ENCODE measurements at places on chromosomes 13 and 19.

DNA sequence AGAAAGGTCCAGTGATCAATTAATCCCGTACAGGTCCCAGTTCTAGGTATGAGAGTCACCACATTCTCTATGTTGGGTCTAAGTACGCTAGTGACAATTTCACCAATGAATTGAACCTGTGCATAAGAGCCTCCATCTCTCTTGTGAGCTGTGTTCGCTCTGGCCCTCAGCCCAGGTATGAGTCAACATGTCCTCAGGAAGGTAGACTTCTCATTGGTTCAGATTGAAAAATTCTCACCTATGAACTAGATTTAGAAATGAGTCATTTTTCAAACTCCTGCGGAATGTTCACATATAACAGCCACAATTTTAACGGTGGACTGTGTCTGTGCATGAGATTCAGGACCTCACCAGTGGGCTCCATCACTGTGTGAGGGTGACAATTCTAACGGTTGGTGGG is 12.7 kb upstream of the ZNF43 start:
- H3K4me1 ChIP-seq = peaks cover 14% of the 10 kb centered on the region
- no peak for DNase-seq
- H3K27me3 ChIP-seq = no peaks in the 10 kb centered on the region
- H3K27ac ChIP-seq = no peak overlapping the region
- H3K4me3 ChIP-seq = no peak overlapping the region

- no peak overlapping the region for H3K27ac ChIP-seq
- no peaks in the 10 kb centered on the region for H3K4me1 ChIP-seq
- H3K27me3 ChIP-seq = no peaks in the 10 kb centered on the region
- no peaks in the 10 kb centered on the region for H3K36me3 ChIP-seq
Observed at GRCh38 chr13:70849222-70849621, 741.0 kb upstream of the KLHL1 start.

DNA sequence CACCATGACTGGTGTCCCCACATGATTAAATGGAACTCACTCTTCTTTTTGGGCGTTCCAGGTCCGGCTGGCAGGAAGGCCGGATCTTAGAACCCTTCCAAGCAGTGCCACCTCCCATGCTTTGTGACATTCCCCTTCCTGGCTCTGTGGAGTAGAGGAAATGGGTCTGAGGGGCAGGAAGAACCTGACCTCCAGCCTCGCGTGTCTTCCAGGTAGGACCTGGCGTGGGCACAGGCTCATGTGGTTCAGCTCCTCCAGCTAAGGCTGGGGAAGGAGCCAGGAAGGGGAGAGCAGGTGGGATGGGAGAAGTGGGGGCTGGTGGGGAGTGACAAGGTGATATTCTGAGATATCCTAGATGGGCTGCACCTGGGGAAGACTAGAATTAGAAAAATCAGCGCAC is 2.1 kb downstream of the TMEM255B start:
- no peaks in the 10 kb centered on the region for H3K36me3 ChIP-seq
- no peaks in the 10 kb centered on the region for H3K27me3 ChIP-seq
- no peak for DNase-seq
- H3K4me3 ChIP-seq = no peak overlapping the region
- peaks cover 16% of the 10 kb centered on the region for H3K4me1 ChIP-seq

DNA sequence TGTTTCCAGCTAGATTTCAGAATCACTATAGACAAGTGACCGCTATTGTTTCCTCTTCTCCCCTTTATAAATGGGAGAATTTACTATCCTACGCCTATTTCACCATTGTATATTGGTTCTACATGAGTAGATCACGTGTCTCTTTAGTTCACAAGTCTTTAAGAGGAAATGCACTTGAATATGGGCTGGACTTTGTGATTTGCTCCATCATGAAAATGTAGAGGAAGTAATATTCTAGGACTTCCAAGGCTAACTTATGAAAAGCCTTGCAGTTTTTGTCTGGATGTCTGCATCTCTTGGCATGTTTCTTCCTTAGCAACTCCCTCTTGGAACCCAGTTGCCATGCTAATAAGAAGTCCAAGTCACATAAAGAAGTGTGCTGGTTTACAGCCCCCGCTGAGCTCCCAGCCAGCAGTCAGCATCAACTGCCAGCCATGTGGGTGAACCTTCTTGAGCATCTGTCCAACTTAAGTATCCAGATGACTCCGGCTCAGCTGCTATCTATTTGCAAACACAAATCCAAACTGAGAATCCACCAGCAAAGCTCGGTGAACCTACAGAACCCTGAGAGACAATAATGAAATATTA is 4.8 kb upstream of the FBXL3 start:
- H3K36me3 ChIP-seq = no peaks in the 10 kb centered on the region
- H3K27ac ChIP-seq = no peak overlapping the region

DNA sequence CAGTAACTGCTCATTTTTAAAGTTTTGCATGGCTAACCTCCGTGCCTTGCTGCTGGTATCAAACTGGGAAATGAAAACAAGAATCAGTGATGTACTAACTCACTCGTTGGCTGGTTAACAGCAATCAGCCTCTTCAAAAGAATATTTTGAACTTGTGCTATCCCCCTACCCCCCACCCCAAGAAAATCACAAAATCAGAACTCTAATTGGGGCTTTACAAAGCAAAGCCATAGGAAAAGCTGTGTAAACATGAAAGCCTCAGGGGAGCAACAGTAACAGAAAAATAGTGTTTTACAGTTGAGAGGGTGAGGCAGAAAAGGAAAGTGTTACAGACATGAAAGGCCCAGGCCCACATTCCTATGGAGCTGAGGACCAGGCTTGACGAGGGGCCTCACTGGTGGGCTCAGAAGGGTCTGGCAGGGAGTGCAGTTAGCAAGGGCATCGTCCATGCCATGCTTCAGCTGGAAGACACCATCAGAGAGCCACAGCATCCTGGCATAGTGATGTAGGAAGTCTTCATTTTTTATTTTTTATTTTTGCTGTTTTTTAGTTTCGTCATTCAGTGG is 217.6 kb downstream of the PCCA start:
- H3K27me3 ChIP-seq = no peaks in the 10 kb centered on the region
- DNase-seq = no peak
- peaks cover 4% of the 10 kb centered on the region for H3K36me3 ChIP-seq
- no peak overlapping the region for H3K4me3 ChIP-seq
- H3K4me1 ChIP-seq = no peaks in the 10 kb centered on the region

DNA sequence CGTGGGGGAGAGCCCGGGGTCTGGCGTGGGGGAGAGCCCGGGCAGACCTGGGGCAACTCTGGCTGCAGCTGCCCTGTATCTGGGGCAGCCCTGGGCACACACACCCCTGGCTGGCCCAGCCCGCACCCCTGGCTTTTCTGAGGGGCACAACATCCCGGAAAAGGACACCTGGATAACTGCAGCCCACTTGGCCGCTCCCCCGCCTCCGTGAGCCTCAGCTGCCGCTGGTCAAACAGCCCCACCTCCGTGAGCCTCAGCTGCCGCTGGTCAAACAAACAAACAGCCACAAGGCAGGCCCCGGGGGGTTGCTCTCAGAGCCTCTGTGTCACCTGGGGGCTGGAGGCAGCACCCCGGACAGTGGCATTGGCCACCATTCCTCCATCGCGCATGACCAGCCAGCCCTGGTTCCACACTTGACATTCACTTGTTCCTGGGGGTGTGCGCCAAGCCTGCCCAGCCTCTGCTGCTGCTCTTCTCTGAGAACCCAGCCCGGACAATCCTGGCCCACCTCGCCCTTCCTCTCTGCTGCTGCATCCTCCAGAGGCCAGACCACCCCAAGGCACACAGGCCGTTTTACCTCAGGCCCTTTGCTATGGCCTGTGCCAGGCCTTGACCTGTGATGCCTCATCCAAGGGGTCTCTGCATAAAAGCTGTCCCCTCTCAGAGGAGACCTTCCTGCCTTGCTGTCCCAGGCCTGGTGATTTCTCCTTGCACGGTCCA is 19.9 kb downstream of the CEBPG start:
- H3K36me3 ChIP-seq = no peaks in the 10 kb centered on the region
- no peaks in the 10 kb centered on the region for H3K27me3 ChIP-seq
- H3K27ac ChIP-seq = no peak overlapping the region
- H3K4me3 ChIP-seq = no peak overlapping the region

- no peak overlapping the region for H3K4me3 ChIP-seq
- H3K36me3 ChIP-seq = peaks cover 31% of the 10 kb centered on the region
- H3K4me1 ChIP-seq = no peaks in the 10 kb centered on the region
- H3K27ac ChIP-seq = no peak overlapping the region
- no peaks in the 10 kb centered on the region for H3K27me3 ChIP-seq
Observed at GRCh38 chr19:3769494-3769893, 2.5 kb downstream of the RAX2 start.

GRCh38 chr13:114065926-114066774 is 66.3 kb downstream of the RASA3 start:
- no peaks in the 10 kb centered on the region for H3K27me3 ChIP-seq
- no peaks in the 10 kb centered on the region for H3K36me3 ChIP-seq
- no peaks in the 10 kb centered on the region for H3K4me1 ChIP-seq
- no peak for DNase-seq

DNA sequence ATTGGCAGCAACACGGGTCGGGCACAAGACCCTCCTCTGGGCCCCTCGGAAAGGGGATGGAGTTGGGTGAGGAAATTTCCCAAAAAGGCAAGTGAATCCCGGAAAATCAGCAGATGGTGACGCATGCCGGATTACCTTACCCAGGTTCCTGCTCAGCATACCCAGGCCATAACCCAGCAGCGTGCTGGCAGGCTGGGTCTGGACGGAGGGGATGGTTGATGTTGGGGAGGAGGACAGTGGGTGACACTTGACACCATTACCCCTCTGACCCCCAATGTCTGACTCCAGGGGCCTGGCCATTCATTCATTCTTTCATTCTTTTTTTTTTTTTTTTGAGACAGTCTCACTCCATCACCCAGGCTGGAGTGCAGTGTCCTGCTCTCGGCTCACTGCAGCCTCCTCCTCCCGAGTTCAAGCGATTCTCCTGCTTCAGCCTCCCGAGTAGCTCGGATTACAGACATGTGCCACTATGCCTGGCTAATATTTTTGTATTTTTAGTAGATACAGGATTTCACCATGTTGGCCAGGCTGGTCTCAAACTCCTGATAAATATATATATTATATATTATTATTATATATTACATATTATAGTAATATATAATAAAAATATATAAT is 799 bp downstream of the PVR start:
- peak overlapping the region; percentile 69 for H3K4me3 ChIP-seq
- DNase-seq = no peak
- H3K4me1 ChIP-seq = no peaks in the 10 kb centered on the region
- peak overlapping the region; percentile 92 for H3K27ac ChIP-seq
- H3K27me3 ChIP-seq = no peaks in the 10 kb centered on the region

GRCh38 chr19:1259876-1260748 is 9.0 kb upstream of the CIRBP start:
- peak overlapping the region; percentile 67 for H3K4me3 ChIP-seq
- no peak for DNase-seq
- no peaks in the 10 kb centered on the region for H3K27me3 ChIP-seq
- peak overlapping the region; percentile 97 for H3K27ac ChIP-seq

Measured in right atrium auricular region (tissue), 2 donors.